ENCODE measurements at places on chromosomes 2 and 18. TPM values are rescaled to one million over a fixed set of nuclear protein-coding genes. Genes with fewer than 3 reads are reported as not detected.

Gene DSG1
- total RNA-seq: not detected

Gene IL1RL2
- total RNA-seq: 3.1 TPM

Gene DYNC1I2
- 109 TPM for total RNA-seq

Gene L3MBTL4
- total RNA-seq: 1.3 TPM

DNA sequence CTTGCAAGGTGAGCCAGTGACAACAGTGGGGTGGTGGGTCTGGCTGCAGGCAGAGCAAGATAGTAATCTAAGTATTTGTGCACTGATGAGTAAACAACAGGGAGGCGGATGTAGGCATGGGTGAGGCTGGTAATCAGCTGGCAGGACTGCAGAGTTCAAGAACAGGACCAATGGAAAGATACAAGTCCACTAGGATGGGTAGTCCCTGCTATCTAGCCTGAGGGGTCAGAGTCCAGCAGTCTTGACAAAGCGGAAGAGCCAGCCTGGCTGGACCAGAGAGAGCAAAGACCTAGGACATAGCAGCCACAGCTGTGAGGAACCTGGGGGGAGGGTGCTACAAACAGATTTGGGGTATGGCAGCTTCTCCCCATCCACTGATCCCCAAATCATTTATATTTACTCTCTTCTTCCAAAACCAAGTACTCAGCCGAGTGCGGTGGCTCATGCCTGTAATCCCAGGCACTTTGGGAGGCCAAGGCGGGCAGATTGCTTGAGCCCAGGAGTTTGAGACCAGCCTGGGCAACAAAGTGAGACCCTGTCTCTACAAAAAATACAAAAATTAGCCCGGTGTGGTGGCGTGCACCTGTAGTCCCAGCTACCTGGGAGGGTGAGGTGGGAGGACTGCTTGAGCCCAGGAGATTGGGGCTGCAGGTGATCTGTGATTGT is 25.9 kb downstream of the VIL1 start:
- no peak overlapping the region for H3K4me3 ChIP-seq
- H3K36me3 ChIP-seq: no peaks in the 10 kb centered on the region
- H3K27me3 ChIP-seq: no peaks in the 10 kb centered on the region

GRCh38 chr18:41128126-41128525 is 826.9 kb upstream of the PIK3C3 start:
- no peak overlapping the region for H3K4me3 ChIP-seq
- no peak for DNase-seq
- H3K27me3 ChIP-seq: no peaks in the 10 kb centered on the region
- no peaks in the 10 kb centered on the region for H3K36me3 ChIP-seq

DNA sequence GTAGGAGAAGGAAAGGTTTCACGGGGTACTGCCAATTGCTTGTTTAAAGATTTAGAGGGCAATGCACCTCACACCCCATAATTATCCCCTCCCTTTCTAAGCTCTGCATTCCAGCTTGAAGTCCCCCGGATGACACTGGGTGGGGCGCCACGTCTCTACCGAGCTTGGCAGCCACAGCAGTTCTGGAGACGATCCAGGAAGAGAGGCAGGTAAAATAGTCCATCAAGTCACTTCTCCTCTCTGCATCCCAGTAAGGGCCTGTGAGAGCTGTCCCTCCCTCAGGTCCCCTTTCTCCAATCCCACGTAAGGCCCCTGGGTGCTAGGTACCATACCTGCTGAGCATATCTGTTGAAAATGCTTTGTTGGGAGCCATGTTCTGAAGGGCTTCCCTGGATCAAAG is 65.7 kb downstream of the CAPN13 start:
- no peaks in the 10 kb centered on the region for H3K36me3 ChIP-seq
- H3K4me1 ChIP-seq: no peaks in the 10 kb centered on the region
- no peaks in the 10 kb centered on the region for H3K27me3 ChIP-seq
- no peak for DNase-seq
- H3K4me3 ChIP-seq: no peak overlapping the region

- no peaks in the 10 kb centered on the region for H3K27me3 ChIP-seq
- peak overlapping the region; percentile 6 for H3K27ac ChIP-seq
- peak; percentile 67 for DNase-seq
- H3K36me3 ChIP-seq: no peaks in the 10 kb centered on the region
- no peak overlapping the region for H3K4me3 ChIP-seq
Observed at GRCh38 chr18:76619621-76620315, 124.7 kb upstream of the ZNF516 start.

GRCh38 chr2:156322051-156322685 is 10.4 kb downstream of the NR4A2 start:
- peaks cover 2% of the 10 kb centered on the region for H3K27me3 ChIP-seq
- H3K4me3 ChIP-seq: no peak overlapping the region
- H3K36me3 ChIP-seq: no peaks in the 10 kb centered on the region
- no peak overlapping the region for H3K27ac ChIP-seq

DNA sequence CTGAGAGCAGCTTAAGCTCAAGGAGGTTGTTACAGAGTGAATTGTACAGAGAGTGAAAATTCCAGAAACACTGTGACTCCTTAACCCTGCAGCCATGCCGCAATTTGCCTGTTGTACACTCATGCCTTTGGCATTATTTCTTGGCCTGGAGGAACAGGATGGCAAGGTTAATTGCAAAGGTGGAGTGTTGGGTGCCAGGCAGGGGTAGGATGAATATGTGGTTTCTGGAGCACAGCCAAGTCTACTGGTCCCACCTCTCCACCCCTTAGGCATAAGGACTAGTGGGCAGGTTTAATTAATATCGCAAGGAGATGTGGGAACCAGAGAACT is 250.2 kb downstream of the LRRTM1 start:
- no peak for DNase-seq
- no peaks in the 10 kb centered on the region for H3K36me3 ChIP-seq
- H3K27ac ChIP-seq: no peak overlapping the region
- no peaks in the 10 kb centered on the region for H3K4me1 ChIP-seq
- no peaks in the 10 kb centered on the region for H3K27me3 ChIP-seq

GRCh38 chr2:202495230-202495604 is 119.1 kb downstream of the BMPR2 start:
- H3K4me1 ChIP-seq: peaks cover 3% of the 10 kb centered on the region
- H3K27ac ChIP-seq: no peak overlapping the region
- no peaks in the 10 kb centered on the region for H3K36me3 ChIP-seq
- no peak overlapping the region for H3K4me3 ChIP-seq

DNA sequence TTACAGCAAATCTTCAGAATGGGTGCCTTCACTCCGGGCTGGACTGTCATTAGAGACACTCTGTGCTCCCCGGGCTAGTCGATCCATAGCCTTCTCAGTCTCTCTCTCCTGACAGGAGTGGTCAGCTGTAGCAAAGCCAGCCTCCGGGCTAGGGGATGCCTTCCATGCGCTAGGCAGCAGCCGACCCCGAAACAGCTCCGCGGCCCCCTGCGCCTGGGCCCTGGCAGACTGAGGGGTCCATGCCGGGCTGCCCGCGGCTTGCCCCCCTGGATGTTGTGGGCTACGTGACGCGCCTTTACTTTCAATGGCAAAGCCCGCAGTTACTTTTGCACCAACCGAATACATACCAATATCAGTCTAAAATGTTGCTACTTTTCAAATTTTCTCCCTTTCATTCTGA is 1447.2 kb downstream of the LRP1B start:
- no peaks in the 10 kb centered on the region for H3K4me1 ChIP-seq
- no peaks in the 10 kb centered on the region for H3K36me3 ChIP-seq
- H3K27ac ChIP-seq: no peak overlapping the region
- H3K4me3 ChIP-seq: no peak overlapping the region
- DNase-seq: no peak
- no peaks in the 10 kb centered on the region for H3K27me3 ChIP-seq
